ENCODE measurements at places on chromosomes 4 and X.

DNA sequence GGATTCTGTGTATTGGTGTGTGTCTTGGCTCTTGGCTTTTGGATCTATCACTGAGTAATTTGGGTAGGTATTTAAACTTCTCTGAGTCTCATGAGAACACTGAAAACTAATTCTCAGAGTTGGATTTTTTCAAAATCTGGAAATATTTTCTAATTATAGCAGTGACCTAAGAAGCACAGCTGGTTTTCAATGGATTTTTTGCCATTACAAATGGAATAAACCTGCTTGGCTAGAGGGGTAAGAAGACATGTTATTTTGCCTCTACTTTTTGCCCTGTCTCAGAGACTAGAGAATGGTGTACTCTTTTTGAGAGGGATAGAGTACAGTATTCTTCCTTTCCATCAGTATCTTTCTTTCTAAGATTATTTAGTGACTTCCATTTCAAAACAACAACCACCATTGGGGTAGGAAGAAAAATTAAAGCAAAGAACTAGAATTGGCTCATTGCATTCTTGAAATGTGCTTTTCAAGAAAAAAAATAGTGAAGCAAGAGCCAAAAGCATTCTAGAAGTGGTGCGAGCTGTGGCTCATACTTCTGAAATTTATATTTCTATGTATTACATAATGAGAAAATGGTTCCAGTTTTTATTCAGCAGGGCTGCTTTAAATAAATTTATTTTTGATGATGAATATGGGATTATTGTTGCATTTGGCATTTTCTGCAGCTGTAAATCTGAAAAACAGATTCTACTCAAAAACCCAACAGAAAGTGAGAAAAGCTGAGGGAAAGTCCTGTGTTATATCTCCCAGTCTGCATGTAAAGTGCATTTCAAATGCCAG is 850.2 kb upstream of the SLIT2 start:
- no peak for DNase-seq

DNA sequence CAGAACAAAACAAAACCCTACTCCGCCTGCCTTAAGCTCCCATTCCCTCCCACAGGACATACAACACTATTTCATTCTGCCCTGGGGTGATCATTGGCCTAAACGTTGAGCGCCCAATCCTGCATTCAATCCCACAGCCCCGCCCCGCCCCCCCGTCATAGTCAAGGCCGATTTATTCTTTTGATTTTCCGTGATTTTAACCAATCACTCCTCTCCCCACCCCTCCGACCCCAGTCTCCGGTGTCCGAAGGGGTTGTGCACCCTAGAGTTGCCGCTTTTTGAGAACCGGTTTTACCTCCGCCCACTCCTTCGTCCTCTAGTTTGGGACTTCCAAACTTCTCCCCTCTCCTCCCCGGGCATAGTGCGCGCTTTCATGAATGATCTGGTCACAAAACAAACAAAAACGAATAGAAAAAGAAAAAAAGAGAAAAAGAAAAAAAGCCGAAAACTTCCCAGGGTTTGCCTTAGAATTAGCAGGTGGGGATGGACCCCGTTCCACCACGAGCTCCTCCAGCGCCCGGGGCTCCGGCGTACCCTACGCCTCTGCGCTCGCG is 446 bp upstream of the UBE2A start:
- no peak for DNase-seq

- no peak for DNase-seq
Observed at GRCh38 chr4:186104890-186105646, 564 bp downstream of the FAM149A start.

DNA sequence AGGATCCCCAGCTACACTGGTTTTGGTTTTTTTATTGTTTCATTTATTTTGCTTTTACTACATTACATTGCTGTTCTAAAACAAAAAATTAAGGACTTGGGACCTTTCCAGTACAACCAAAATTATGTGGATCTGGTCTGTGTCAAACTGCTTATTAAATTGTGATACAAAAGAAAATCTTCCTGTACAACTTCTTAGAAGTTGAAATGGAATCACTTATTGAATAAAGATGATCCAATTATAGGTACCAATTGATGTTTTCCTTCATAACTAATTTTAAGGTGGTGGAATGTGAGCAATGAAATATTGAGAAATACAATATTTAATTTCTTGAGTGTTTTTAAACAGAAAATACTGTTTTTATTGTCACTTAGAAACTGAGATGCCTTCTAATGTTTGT is 67.3 kb downstream of the C4orf46 start:
- DNase-seq = no peak

DNA sequence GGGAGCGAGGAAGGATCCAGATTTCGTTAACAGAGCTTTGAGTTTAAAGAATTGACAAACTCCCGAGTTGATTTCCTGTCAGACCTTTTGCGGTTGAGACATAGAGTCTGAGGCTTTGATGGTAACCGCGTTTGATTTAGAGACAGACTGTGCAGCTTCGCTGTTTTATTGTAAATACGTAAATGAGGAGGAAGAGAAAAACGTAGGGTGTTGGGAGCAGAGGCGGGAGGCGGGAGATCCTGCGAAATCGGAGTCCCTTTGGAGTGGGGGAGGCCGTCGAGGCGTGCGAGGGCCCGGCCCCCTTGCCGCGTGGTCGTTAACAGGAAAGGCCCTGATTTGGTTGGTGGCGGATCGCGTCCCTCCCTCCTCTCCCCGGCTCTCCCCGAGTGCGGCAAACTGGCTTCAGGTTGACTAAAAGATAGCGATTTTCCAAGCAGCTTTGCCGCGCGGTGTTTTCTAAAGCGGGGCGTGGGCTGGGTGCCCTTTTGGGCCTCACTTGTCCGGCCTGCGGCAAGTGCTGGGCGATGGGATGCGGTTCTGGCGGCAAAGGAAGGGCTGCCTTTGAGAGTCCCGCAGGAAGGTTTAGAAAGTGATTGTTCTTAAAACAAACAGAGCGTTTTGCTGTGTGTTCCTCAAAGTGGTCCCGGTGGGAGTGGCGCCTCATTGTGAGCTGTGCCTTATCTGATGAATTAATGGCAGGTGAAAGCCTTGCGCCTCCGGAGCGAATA is 857 bp downstream of the SCML1 start:
- DNase-seq = no peak

DNA sequence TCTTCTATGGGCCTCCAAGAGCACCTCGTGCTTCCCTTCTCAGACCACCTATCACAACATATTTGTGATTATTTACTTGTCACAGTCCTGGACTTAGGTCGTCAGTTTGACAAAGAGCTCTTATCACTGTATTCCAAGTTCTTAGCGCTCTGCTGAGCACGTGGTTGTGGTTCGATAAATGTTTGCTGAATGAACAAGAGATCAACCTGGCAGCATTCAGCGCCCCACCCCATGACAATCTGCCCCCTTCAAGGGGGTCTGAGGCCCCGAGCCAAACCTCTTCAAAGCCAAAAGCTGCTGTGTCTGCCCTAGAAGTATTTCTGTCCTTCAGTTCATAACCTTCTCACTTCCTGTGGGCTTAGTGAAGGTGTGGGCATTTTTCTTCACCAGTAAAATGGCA is 15.0 kb downstream of the RPS4X start:
- DNase-seq = no peak

- no peak for DNase-seq
Observed at GRCh38 chr4:123433573-123433972, 37.0 kb downstream of the SPRY1 start.

- DNase-seq = no peak
Observed at GRCh38 chr4:159026329-159026728, 76.5 kb upstream of the RAPGEF2 start.

GRCh38 chr4:153140294-153140693 is 63.9 kb upstream of the TRIM2 start:
- no peak for DNase-seq

GRCh38 chrX:118973389-118974087 is 880 bp upstream of the LONRF3 start:
- no peak for DNase-seq

DNA sequence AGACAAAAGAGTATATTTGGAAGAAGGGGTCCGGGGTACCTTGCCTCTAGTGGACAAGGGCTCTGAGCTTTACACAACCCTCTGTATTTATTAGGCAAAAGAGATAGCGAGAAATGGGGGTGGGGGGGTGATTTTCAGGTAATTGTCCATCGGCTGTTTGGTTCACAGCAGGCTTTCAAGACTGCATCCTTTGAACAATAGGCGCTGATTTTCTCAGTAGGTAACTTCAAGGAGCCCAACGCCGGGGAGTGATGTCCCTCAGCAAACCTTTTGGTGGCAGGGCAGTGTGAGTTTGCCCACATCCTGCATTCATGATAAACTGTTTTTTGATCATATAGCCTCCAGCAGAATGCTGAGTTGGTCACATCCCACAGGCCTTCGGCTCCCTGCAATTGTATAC is 61.6 kb downstream of the KDM5C start:
- no peak for DNase-seq

DNA sequence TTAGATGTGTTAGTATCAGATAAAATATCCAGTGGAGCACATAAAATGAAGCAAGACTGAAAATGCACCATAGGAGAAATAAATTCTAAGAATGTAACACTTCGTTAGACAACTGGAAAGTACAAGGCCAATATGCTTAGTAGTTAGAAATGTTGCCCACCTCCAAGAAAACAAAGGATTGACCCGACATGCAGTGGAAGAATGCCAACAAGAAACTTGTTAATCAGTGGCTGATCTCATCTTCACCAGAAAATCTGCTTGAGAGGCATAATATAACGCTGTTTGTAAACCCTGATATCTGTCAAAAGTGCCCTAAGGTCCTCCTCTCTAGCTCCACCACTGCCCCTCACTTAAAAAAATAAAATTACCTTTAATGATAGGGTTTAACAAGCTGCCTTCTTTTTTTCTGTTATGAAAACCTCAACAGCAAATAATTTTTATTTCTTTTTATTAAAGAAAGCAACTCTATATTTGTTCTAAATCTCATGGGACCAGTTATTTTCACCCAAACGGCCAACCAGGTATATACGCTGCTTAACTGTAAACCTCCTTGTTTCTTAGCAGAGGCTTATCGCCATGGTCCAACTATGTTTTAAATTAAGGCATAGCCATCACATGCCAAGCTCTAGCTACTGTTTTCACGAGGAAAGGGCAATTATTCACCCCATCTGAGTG is 1.8 kb downstream of the RASGEF1B start:
- DNase-seq = no peak

GRCh38 chr4:77695774-77696173 is 90.2 kb downstream of the CXCL13 start:
- no peak for DNase-seq

GRCh38 chr4:151460434-151460833 is 51.5 kb downstream of the FHIP1A start:
- DNase-seq = no peak

DNA sequence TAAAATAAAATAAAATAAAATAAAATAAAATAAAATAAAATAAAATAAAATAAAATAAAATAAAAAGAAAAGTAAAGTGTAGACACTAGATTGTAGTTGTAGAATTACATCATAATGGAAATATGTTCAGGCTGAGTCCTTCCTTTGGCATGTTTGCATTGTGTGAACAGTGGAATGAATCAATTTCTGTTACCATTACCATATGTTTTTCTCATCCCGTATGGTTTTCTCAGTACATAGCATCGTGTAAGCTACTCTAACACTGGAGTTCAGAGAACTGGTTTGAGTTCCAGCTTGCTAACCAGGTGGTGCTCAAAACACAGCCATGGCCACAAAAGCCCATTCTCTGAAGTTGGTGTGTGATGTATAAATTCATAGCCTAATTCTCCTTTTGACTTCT is 45.9 kb downstream of the USP11 start:
- no peak for DNase-seq
